ENCODE measurements at places on chromosomes 7 and 10.

- DNase-seq, result no peak
These were observed 47.7 kb downstream of the ZCCHC24 start for GRCh38 chr10:79397575-79398303.

- DNase-seq, result no peak
These were observed 44.8 kb upstream of the DKK1 start for GRCh38 chr10:52269233-52269632.

DNA sequence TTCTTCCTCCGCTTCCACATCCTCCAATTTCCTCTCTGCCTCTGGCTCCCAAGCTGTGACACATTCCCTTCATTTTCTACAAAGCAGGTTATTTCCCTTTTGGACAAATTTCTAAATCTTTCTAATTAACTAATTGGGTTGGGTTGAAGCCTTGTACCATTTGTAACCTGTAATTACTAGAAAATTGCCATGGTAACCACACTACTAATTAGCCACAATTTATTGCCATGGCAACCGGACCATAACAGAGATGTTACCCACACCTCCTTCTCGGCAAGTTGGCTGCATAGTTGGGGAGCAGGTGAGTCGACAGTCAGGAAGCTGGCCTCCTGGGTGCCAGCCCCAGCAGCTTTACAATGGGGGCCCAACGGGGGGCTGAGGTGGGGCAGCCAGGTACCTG is 61.6 kb downstream of the GOLGA7B start:
- no peak for DNase-seq

DNA sequence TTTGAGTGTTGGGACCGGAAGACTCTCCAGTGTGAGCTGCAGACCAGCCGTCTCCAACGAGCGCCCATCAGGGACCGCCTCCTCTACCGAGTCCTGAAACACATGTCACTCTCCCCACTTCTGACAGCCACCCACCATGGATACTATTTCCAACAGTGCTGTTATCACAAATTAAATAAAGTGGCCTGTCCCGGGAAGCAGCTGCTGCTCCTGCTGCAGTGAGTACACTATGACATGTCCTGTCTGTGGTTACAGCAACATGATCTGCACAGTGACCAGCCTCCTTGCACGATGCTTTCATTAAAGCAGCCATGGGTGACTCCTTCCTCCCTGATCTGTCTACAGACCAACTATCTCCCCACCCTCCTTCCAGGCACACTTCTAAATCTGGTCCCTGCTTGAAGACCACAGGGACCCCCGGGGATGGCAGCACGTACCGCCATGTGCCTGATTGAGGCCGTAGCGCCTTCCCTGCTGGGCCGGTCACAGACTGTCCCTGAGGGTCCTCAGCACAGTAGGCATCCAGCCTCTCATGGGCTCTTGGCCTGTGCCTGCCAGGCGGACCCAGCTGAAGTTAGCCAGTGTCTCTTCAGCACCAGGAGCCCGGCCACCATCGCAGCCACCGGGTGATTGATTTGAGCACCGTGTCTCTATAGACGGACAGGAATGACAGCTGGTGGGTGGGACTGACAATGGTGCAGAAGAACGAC is 58.8 kb downstream of the TCERG1L start:
- DNase-seq, result no peak

DNA sequence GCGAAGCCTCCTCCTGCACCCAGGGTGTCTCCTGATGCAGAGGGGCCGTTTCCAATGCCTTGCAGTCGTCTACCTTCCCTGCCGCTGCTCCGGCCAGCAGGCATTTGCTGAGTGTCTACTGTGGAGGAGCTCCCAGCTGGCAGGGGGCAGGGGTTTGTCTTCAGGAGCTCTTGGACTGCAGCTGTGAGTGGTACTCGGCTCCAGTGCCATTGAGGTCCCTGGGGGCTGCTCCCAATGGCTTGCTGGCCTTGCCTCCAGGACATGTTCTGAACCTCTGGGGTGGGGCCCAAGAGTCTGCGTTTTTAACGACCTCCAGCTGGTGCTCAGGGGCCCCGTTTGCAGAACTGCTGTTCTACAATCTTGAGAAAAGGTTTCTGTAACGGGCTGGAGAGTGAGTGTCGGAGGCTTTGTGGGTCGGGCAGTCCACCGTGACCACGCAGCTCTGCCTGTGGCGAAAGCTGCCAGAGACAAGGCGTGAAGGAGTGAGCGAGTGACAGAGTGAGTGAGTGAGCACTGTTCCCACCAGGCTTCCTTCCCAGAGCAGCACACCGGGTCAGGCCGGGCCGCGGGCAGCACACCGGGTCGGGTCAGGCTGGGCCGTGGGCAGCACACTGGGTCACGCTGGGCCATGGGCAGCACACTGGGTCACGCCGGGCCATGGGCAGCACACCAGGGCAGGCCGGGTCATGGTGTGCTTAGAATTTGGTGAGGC is 520.2 kb downstream of the PTPRN2 start:
- no peak for DNase-seq

- no peak for DNase-seq
These were observed 166.3 kb downstream of the LCOR start for GRCh38 chr10:96998329-96998888.

DNA sequence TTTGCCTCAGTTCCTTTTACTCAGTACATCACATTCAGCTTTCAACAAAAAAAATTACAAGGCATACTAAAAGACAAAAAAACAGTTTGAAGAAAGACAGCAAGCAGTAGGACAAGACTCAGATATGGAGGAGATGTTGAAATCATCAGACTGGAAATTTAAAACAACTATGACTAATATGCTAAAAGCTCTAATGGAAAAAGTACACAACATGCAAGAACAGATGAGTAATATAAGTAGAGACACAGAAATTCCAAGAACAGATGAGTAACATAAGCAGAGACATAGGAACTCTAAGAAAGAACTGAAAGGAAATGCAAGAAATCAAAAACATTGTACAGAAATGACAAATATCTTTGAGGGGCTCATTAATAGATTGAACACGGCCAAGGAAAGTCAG is 402.6 kb downstream of the NEBL start:
- no peak for DNase-seq

- DNase-seq, result no peak
These were observed 17.1 kb downstream of the CHST3 start for GRCh38 chr10:71981015-71981875.

DNA sequence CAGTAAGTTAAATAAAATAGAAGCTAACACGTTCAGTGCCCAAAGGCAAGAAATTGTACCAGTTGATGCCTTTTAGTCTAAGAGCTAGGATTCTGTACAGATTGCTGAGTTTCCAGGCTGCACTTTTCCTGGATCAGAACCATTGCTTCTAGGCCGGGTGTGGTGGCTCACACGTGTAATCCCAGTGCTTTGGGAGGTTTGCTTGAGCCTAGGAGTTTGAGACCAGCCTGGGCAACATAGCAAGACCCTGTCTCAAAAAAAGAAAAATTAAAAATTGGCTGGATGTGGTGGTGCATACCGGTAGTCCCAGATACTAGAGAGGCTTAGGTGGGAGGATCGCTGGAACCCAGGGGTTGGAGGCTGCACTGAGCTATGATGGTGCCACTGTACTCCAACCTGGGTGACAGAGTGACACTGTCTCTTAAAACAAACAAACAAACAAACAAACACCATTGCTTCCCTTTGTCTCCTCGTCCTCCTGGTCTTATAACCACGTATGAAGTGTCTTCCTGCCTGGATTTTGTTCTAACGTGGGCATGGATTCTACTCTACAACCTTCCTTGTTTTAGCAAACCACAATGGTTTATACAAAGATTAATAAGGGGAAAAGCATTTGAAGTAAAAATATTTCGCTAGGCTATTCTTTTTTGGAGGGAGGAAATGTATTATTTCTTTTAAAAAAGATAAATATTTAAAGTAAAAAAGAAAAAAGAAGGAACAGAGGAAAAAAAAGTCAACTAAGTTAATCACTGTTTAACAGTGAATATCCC is 9.7 kb upstream of the CCNY start:
- DNase-seq, result no peak

DNA sequence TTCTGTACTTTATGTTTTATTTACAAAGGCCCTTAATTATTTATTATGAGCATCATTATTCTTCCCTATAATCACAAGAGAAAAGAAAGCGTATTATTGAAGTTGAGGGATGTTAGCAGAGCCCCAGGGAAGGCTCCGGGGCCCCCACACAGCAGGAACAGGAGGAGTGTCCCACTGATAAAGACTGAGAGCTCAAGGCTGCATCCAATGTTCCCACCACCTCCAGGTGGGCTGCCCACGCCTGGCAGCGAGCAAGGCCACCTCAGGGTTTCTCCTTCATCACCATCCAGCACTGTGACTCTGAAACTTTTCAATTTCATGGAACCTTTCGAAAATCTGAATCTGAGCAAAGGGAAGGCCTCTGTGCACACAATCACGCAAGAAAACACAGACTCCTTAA is 35.9 kb upstream of the WIPF3 start:
- no peak for DNase-seq
